ENCODE measurements at places on chromosomes 11 and 22.

DNA sequence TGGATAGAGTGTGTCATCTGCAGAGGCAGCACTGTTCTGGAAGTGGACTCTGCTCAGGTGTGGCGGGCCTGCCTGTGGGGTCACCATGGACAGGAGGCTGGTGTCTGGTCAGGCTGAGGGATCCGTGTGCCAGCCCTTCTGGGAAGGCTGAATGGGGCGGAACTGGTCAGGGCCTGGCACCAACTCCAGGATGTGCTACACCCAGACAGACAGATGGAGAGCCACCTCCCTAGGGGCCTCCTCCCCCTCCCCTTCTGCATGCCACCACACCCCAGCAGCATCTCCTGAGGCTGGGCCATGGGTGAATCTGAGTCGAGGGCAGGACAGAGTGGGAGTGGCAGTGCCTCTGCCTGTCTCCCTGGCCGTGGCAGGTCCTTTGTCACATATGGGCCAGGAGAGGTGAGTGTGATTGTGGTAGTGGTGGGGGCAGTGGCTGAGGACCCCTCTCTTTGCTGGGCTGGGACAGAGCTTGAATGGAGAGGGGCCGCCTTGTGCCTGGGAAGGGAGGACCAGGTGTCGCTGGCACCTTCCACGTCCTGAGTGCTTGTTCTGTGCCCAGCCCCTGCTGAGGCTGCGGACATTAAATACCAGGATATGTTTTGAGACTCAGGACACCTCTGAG, 29.1 kb downstream of the ST3GAL4 start:
- no peak for DNase-seq

- DNase-seq = no peak
These were observed 33.5 kb upstream of the CAT start for GRCh38 chr11:34405079-34405858.

GRCh38 chr11:2791521-2792380, 92.0 kb upstream of the KCNQ1OT1 start:
- DNase-seq = no peak

- no peak for DNase-seq
These were observed 65.4 kb downstream of the SMCO4 start for GRCh38 chr11:93477684-93478234.

DNA sequence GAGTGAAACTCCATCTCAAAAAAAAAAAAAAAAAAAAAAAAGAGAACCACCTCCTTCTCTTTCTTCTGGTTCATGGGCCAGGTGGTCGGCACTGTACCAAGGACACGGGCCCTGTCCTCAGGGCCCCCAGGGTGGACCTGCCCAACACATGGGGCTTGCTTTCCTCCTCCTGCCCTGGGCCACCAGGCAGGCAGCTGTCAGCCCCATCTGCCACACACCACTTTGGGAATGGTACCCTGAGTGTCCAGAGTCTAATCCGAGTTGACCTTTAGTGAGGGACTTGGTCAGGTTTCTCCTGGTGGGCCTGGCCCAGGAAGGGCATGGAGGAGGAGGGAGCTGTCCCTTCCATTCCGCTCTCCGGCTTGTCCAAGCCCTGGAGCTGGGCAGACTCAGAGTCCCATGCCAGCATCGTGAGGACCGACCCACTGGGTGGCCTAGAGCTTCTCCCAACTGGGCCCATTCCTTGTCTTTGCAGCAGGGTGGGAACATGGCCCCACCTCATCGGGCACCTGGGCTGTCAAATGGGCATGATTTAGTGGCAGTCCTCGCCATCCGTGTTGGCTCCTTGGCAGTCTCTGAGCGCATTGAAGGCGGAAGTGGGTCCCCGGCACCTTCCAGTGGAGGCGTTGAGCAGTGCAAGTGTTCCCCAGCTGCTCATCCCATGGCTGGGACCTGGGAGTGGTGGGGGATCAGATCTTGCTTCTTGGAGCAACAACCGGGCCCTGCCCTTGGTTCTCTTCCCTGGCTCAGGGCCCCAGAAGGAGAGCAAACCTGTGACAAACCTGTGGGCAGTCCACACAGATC, 94.8 kb downstream of the BCR start:
- DNase-seq = no peak

DNA sequence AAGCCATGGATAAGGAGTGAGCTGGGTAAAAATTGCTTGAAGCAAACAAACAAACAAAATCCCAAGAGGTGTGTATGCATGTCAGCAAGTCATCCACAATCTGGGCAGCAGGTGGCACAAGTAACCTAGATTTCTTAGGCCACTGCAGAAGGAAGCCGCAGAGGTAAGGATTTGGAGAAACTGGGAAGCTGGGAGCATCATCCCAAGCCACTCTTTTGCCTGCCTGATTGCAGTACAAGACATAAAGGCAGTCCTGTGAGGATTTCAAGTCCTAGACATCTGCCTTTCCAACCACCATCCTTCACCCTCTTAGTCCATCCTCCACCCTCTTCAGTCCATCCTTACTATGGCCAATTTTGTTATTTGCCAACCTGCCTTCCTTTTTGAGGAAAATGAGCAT, 67.2 kb upstream of the BMAL1 start:
- DNase-seq = peak; percentile 63

- DNase-seq = no peak
These were observed 13.7 kb downstream of the PDHX start for GRCh38 chr11:34929794-34930763.

DNA sequence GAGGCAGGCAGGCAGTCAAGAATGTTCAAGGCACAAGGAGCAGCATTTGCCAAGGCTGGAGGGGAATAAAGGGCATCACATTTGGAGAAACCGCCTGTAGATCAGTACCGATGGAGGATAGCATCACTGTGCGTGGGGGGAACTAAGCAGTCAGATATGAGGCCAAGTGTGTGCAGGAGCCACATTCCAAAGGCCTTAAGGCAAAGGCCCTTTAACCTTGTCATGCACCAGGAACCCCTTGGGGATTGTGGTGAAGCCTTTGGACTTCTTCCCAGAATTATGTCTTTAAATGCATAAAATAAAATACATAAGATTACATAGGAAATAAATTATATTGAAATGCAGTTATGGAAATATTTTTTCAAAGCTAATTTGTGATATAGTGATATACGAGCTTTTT, 532.1 kb downstream of the BUD13 start:
- no peak for DNase-seq
